ENCODE measurements at places on chromosomes 6 and 20.

GRCh38 chr20:13644010-13644409 lies 5.3 kb upstream of the TASP1 start:
- DNase-seq = no peak

DNA sequence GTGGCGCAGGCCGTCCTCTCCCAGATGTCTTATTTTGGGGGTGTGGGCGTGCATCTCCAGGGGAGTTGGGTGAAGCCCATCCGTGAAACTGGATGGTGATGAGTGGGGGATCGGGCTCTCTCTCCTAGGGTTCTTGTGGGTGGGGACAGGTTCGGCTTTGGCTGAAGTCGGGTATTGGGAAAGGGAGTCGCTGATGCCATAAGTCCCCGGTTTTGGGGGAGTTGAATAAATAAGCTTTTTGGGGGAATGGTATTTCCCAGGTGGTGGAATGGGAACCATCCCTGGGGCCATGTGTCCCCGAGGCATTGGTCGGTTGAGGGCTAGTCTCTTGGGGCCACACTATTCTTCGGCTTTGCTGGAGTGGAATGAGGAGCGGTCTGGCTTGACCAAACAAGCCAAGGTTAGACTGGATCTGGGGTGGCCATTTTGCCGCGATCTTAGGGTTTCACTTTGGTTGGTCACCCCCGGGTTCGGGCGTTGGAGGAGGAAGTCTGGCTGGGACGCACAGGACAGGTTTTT lies 481 bp downstream of the ZNF133 start:
- no peak for DNase-seq

DNA sequence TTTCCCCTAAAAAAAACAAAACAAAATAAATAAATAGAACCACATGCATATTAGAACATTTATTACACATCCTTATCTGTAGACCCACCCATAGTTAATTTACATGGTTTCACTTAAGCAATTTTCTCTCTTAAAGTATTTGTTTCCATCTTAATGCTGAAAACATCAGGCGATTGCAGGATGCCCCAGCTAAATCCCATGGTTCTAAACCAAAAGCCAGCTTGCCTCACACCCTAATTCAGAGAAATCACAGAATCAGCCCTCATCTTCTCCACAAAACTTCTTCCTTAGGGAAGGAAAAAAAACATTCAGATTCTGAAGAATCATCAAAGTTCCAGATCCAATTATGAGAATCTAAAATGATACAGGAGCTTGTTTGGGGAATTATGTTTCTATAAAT lies 67.6 kb upstream of the MTHFD1L start:
- DNase-seq = no peak

GRCh38 chr20:19284400-19285178 lies 72.1 kb downstream of the SLC24A3 start:
- no peak for DNase-seq

DNA sequence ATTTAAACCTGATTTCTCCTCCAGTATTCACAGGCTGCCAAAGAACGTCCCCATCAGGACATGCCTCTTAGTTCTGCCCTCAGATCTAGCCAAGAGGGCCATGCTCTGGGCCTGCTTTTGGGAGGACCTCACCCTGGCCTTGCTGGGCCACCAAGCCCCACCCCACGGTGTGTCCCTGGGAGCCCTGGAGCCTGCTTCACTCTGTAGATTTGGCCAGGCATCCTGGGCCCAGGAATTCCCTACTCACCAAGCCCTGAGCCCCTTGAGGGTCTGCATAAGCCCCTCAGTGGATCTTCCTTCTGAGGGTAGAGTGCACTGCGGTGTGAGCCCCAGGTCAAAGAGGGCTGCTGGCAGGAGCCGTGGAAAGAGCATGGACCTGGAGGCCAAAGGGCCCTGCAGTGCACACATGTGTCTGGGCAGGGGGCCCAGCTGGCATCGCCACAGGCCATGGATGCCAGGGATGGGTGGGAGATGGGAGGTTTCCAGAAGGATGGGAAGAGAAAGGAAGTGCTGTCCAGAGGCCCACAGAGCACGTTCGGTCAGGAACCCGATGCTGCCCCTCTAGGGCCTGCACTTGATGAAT lies 98.0 kb downstream of the DACT2 start:
- no peak for DNase-seq

DNA sequence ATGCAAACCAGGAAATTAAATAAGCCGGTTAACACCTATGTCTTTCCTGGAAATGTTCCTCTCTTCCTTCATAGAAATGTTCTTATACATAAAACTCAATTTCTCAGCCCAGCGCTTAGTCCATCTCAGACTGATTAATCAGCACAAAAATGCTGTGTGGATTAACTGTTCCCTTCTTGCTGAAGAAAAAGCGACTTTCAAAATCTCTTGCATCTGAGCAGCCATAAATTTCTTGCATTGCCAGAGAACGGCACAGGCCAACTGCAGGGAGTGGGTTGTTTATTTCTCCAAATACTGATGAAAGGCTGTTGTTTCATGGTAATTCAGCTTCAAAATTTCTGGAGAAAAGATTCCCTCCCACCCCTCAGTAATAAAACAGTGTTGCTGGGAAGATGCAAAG lies 517.6 kb downstream of the BTBD3 start:
- no peak for DNase-seq

- DNase-seq = no peak
Measured at GRCh38 chr6:167795321-167795811, 31.3 kb upstream of the AFDN start.

DNA sequence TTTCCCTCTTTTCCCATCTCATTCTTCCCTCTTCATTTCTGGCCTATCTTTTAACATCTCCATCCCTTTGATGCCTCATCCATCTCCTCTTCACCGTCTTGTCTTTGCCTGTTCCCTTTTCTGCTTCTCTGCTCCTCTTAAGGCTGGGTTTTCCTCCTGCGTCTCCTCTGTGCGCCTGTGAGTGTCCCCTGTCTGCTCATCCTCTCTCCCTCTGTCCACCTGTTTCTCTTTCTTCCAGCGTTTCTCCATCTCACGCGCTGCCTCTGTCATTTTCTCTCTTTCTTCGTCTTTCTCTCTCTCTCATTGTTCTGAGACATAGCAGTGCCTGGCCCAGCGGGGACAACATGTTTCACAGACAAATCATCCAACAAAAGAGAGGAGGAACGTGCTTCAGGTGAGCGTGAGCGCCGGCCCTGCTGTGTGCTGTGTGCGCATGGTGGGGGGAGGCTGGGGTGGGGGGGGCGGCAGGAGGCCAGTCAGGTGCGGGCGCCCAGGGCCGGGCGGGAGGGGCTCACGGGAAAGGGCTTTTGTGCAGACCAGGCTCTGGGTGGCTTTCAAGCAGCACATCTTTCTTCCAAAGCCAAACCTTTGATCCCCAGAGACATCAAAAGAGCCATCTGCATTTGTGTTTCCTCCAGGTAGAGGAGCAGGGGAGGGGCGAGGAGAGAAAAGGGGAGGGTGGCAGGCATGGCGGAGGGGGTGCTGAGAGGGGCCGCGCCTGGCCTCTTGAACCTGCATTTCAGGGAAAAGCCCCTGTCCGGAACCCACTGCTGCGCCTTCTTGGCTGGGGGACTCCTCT lies 121.3 kb downstream of the VEGFA start:
- DNase-seq = no peak

- no peak for DNase-seq
Measured at GRCh38 chr20:4299773-4300172, 284.4 kb upstream of the RNF24 start.

DNA sequence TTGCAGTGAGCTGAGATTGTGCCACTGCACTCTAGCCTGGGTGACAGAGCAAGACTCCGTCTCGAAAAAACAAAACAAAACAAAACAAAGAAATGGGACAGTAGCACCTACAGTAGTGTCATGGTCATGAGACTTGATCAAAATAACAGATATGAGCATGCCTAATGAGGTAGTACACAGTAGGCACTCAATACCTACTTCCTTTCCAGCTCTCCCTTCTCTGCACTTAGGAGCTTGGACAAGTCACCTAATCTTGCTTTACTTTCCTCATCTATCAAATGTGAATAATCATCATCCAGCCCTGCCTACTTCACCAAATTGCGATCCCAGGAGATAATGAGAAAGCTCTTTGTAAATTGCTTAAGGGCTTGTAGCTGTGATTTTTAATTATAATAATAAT lies 55.4 kb upstream of the EPB41L1 start:
- DNase-seq = no peak

DNA sequence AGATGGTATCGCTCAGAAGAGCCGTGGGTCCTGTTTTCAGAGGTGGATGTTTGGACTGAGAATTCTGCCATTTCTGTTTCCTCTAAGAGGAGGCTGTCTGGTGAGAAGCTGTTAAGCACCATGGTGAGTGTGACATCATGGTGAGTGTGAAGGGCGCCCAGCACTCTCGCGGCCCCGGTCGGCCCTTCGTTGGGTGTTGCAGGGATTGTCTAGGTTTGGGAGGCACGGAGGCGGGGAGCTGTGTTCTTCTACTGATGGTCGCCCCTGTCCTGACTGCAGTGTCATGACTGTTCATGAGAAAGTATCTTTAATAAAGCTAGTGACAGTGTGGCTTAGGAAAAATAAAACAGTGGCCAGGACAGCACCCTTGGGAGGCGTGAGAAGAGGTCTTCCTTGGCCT lies 70.4 kb downstream of the NOL4L start:
- no peak for DNase-seq

DNA sequence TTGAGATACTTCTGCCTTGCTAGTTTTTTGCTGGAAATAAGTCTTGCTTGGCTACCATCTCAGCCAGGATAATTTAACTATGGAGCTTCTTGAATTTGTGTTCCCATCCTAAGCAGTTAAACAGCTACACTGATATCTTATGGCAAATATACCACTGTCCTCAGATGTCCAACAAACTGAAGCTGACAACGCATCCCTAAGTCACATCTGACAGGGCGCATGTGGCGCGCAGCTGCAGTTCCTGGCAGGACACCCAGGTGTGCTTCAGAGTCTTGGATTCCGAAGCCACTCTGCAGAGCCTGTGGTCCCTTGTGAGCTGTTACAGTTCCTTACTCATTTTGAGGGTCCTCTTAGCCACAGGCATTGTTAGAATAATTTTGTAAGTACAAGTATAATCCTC lies 127.9 kb downstream of the WDR27 start:
- no peak for DNase-seq

All from hippocampal formation (tissue), 2 donors.